Pancreas (tissue), 10 donors: ENCODE measurements at places on chromosomes 2 and 18. TPM values are rescaled to one million over a fixed set of nuclear protein-coding genes. Genes with fewer than 3 reads are reported as not detected.

GRCh38 chr18:79881695-79882094, 69.8 kb downstream of the SLC66A2 start:
- DNase-seq, result no peak

- DNase-seq, result no peak
Measured at GRCh38 chr18:55862693-55863390, 274.9 kb upstream of the TCF4 start.

DNA sequence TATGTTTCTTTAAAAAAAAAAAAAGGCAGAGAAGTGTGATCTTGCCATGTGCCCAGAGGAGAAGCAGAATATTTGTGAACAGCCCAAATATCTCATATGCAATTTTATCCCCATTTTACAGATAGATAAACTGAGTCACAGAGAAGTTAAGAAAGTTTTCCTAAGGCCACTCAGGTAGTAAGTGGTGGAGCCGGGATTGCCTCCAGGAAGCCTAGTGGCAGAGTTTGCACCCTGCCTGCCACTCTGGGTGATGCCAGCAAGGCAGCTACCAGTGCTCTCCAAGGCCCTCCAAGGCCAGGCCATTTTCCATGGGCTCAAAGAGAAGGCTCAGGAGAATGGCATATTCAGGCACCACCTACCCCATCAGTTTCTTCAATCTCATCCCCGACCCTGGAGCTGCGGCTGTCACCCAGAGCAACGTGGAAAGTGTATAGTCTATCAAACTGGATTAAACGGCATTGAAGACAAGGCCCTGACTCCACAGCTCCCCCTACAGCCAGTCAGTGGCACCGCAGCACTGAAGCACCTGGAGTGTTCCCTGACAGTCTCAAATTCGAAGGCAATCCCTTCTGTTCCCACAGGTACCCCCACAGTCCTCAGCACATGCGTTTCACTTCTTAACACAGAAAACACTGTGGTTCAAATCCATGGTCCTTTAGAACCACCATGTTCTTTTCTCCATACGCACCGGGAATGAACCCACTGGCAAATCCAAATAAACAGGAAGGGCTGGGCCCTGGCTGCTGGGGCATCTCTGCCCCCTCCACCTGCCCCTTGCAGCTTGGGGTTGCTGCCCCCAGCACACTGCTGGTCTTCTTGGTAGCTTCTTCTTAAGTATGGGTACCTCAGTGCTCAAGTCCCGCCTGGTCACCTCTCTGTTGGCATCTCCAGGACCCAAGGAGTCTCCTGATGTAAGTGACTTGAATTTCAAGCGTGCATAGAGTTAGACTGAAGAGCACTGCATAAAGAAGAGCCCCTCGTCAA, 175.3 kb downstream of the INHBB start:
- DNase-seq, result no peak

DNA sequence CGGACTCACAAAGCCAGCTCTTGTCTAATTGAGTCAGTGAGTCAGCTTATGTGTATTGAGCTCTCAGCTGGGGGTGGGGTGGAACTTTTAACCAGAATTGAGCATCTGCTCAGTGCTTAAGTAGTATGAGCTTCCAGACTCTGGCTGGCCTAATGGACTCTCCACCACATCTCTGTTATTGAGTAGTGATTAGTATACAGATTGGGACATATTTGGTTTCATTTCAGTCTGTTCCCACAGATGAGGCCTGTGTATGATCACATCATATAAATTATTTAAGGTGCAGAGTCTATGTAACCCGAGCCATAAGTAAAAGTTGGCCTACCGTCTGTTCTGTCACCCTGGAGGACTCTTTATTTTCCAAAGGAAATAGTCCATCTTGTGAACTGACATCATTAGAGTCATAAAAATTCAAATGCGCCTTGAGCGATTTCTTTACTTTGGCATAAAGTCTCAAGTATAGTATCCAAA, 152.1 kb downstream of the THSD7B start:
- no peak for DNase-seq

GRCh38 chr2:106867196-106867953, 18.6 kb downstream of the ST6GAL2 start:
- DNase-seq, result no peak

The SERPINB11 gene
- total RNA-seq, result not detected

The AOX1 gene
- total RNA-seq, result 139 TPM

The CYRIA gene
- 2.2 TPM for total RNA-seq

The CNGA3 gene
- total RNA-seq, result 0.16 TPM

The EPC2 gene
- total RNA-seq, result 12.8 TPM
